ENCODE measurements at places on chromosomes 1 and 21.

- DNase-seq = no peak
Measured at GRCh38 chr1:205374210-205375078, 17.7 kb upstream of the KLHDC8A start.

DNA sequence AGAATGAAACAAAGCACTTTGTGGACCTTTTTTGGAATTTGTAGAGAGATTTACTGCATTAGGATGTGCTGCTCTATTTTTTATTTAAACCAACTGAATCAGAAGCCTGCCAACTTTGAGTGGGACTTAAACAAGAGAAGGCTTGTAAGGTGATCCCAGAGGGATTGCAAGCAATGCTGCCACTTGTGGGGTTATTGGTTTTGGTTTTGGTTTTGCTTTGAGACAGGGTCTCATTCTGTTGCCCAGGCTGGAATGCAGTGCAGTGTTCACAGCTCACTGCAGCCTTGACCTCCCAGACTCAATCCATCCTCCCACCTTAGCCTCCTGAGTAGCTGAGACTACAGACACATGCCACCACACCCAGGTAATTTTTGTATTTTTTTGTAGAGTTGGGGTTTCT lies 32.2 kb upstream of the GNG5 start:
- no peak for DNase-seq

DNA sequence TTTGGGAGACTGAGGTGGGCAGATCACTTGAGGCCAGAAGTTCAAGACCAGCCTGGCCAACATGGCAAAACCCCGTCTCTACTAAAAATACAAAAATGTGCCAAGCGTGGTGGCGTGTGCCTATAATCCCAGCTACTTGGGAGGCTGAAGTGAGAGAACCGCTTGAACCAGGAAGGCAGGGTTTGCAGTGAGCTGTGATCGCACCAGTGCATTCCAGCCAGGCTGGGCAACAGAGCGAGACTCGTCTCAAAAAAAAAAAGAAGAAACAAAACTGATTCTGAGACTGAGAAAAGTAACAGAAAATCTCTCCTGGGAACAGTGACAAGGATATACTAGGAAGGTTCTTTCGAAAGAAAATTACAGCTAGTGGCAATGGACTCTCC lies 20.9 kb downstream of the USP48 start:
- no peak for DNase-seq

GRCh38 chr1:226210571-226211176 lies 12.8 kb upstream of the MIXL1 start:
- no peak for DNase-seq

DNA sequence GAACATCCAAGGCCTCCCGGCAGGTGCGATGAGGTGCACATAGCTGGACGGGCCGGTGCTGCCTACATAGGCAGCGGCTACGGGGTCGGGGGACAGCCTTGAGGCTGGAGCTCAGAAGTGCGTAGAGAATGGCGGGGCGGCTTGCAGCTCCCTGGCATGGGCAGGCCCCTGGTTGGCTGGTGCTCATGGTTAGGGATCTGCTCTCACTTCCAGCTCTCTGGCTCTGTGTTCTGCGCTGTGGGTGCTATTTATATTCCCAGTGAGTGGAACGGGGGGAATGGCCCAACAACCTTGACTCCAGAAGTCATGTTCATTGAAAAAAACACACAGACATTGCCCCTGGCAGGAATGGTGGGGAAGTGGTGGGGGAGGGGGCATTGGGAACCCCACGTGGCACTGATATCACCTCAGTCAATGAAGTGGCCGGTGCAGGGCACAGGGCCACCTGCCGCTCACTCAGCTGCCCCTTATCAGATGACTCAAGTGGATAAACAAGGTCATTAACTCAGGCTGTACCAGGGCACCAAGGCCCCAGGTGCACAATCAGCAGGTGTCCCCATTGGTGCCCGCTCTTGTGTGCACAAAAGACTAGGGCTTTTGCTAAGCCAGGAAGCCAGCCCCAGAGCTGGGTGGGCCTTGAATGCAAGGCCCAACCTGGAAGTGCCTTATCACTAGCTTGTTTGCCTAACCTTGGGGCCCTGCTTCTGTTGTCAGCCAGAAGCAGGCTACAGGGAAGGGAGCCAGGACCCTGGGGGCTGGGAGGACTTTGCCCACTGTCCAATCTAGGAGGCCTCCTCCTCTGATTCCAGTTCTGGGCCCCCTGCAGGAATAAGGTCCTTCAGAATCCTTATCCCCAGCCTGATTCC lies at the start of gene NR0B2:
NR0B2 (minus strand) TSS at position 222 of the 866 bp plus-strand sequence; CDS start at position 187, 35 bp downstream.
- no peak for DNase-seq

- no peak for DNase-seq
Measured at GRCh38 chr21:41451753-41452676, 26.0 kb downstream of the MX1 start.

- DNase-seq = no peak
Measured at GRCh38 chr21:36671836-36672235, 27.1 kb upstream of the SIM2 start.

DNA sequence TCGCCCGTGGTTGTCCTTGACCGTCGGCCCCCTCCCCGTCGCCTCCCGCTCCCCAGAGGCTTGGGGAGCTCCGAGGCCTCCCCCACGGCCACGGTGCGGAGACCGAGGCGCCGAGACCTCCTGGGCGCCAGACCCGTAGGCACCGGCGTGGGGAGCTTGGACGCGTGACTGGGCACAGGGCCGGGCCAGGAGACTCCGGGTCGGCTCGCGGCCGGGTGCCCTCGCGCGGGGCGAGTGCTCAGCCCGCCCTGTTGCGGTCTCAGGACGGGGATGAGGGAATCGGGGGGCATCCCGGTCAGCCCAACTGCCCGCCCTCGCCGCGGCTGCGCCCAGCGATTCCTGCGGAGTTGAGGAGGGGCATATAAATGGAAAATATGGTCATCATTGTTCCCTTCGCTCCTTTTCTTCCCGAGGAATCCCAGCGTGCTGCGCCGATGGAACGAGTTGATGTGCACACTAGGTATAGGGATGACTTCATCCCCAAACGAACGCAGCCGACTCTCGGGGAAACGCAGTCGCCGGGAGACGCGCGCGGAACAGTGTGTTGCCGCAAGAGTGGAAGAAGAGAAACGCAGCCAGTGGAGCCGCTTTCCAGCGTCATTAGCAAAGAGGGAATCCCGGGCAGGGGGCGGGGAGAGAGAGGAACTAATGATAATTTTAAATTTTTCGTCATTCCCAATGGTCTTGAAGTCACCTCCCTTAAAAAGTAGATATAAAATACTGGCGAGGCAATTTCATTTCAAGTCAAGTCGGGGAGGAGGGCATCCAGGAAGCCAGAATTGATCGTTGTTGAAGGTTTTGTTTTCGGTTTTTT lies 747 bp upstream of the ENAH start:
- DNase-seq = no peak

- DNase-seq = no peak
Measured at GRCh38 chr21:43696214-43696613, 22.7 kb upstream of the PDXK start.

DNA sequence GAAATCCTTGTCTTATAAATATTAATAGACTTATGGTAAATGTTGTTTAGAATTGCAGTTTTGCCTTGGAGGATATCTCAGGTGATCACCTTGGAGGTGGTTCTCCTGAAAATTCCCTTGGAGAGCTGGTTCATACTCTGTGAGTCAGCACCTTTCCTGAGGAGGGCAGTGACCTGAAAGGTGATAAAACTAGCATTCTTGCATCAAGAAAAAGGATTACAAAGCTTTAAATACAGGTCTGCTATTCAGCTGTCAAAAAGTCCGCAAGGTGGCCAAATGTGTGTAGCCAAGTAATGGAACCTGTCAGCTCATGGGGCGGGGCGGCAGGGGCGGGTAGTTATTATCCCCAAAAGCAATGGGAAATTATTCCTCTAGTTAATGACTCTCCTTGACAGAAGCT lies 52.8 kb upstream of the EDARADD start:
- DNase-seq = no peak

GRCh38 chr1:90708826-90709225 lies 8.3 kb downstream of the BARHL2 start:
- no peak for DNase-seq

- no peak for DNase-seq
Measured at GRCh38 chr1:43887748-43888147, 45.9 kb upstream of the ARTN start.

DNA sequence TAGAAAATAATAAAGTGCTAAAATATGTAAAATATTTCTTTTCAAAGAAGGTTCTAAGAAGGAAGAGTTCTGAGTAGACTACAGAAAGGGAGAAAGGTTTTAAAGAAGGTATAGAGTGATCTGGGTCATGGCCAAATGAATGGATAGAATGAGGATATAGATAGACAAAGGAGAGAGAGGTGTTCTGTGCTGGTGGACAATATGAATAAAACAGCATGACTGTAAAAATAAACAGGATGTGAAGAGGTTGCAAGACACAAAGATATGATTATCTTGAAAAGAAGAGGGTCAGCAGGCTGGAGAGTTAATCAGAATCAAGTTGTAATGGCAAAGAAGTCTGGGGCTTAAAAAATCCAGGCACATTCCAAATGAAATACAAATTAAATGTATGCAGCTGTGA lies 86.7 kb upstream of the GNG4 start:
- no peak for DNase-seq

GRCh38 chr1:183137782-183138181 lies 48.3 kb upstream of the LAMC2 start:
- DNase-seq = no peak

GRCh38 chr1:66503841-66504470 lies 30.0 kb upstream of the SGIP1 start:
- DNase-seq = peak; percentile 14

- DNase-seq = no peak
Measured at GRCh38 chr1:232635778-232636356, 5.9 kb upstream of the SIPA1L2 start.

DNA sequence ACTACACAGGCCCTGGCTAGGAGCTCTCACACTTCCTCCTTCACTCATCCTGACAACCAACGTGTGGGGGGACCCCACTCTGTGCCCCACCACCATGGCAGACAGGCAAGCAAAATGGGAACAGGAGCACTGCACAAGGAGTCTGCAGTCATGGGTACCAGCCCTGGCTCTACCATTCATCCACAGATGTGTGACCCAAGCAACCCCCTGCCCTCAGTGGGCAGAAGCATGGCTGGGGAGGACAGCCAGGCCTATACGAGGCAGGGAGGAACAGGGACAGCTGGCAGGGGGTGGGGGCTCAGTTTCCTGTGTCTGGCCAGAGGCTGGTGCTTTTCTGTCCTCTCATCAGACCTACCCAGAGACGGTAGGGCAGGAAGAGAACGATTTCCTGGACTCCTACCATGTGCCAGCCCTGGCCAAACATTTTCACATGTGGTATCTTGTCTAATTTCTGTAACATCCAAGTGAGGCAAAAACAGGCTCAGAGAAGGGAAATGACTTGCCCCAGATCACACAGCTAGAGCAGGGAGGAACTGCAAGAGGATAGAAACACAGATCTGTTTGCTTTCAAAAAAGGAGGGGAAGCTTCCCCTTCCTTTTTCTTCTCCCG lies 178.0 kb downstream of the HIVEP3 start:
- DNase-seq = no peak

- DNase-seq = no peak
Measured at GRCh38 chr1:24915816-24916602, 14.1 kb downstream of the RUNX3 start.

GRCh38 chr1:152970495-152970894 lies at the start of gene SPRR4:
TSS of gene SPRR4 (plus strand) at chr1:152970648. CDS start at chr1:152971891, 1,243 bp downstream.
- no peak for DNase-seq

DNA sequence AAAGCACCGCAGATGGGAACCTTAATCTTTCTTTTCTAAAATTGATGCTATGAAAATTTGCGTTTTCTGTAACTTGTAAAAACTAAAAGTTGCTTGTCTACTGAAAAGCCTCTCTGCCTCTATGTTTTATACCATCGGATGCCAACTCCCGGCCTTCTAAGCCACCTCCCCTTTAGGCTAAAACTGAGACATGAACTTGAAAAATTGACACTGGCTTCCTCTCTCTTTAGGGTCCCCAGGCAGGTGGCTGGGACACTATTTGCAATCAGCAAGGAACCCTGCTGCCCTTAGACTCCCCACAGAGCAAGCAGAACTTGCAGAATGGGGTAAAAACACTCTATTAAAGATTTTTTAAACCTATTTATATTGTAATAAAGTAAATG lies 151.1 kb upstream of the CAMK1G start:
- DNase-seq = no peak

DNA sequence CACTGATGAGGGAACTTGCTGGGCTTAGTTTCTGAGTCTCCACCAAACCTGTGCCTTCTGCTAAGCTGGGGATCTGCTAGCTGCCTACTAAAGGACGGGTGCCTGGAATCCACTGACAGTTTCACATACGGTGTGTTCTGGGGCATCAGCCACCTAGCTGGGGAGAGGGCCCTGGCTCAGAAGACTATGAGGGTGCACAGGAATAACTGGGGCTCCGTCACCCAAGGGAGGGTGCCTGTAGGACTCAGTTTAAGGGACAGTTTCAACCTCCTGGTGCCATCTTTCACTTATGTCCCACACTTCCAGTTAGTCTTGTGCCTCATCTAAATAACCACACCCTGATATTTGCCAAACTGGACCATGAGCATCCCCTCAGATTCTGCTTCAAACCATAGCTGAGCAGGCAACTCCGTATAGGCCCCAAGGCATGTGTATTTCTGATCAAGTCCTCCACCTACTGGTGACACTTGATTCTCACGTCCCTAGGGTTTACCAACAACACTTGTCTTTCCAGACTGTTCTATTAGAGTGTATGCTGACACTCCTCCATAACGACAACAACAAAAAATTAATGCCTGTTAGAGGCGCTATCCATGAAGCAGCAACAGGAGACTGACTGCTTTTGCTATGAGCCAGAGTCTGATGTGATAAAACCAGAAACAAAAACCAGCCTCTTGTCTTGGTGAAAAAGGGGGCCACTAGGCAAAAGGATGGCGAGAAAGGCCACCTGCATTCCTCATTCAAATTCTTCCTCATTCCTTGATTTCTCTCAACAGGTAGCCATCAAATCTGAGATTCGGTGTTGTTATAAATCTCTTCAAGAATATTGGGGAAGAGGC lies 55.0 kb upstream of the PAXBP1 start:
- peak; percentile 24 for DNase-seq

- no peak for DNase-seq
Measured at GRCh38 chr1:210418863-210419650, 90.4 kb downstream of the HHAT start.

Measured in CD8-positive, alpha-beta T cell (primary cell).